Activated CD4-positive, alpha-beta T cell treated with anti-CD3 and anti-CD28 coated beads, Interleukin-2, amount 10 ng/mL, durations not matched to agents 7 days and 5 days (primary cell): ENCODE measurements at places on chromosomes 4 and X. TPM values are rescaled to one million over a fixed set of nuclear protein-coding genes. Genes with fewer than 3 reads are reported as not detected.

Gene NBDY
- 41.1 TPM for total RNA-seq

Gene EFNB1
- total RNA-seq: 3.8 TPM

DNA sequence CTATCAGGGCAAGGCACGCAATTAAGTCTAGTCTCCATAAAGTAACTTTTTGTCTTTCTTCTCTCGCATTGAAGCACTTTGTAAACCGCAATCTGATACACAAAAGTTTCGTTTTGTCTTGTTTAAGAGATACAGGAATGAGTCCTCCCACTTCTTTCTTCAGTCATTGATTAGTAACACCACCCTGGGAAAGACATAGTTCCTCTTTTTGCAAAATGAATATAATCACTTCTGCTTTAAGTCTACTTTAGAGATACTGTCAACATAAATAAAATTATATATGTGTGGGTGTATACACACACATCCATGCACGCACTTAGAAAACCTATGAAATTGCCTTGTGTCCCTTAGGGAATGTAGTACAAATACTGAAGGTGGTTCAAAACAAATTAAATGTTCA is 11.7 kb downstream of the COQ2 start:
- H3K4me1 ChIP-seq: peaks cover 20% of the 10 kb centered on the region
- no peak for DNase-seq
- H3K27me3 ChIP-seq: no peaks in the 10 kb centered on the region
- H3K4me3 ChIP-seq: no peak overlapping the region
- H3K27ac ChIP-seq: no peak overlapping the region

DNA sequence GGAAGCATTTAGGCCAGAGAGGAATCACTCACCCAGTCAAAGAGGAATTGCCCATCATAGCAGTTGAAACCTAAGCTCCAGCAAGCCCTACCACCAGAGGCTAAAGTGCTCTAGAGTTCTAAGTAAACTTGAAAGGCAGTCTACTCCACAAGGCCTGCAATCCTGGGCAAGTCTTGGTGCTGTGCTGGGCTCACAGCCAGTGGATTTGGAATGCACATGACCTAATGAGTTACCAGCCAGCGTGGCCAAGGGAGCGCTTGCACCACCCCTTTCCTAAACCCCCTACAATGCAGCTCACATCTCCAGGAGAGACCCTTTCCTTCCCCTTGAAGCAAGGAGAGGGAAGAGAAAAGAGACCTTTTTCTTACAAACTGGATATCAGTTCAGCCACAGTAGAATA is 445.7 kb downstream of the GASK1B start:
- H3K36me3 ChIP-seq: no peaks in the 10 kb centered on the region
- H3K27me3 ChIP-seq: no peaks in the 10 kb centered on the region
- no peaks in the 10 kb centered on the region for H3K4me1 ChIP-seq

GRCh38 chr4:60683973-60684372 is 516.2 kb upstream of the ADGRL3 start:
- H3K4me1 ChIP-seq: no peaks in the 10 kb centered on the region
- H3K4me3 ChIP-seq: no peak overlapping the region
- no peaks in the 10 kb centered on the region for H3K36me3 ChIP-seq
- DNase-seq: no peak

GRCh38 chr4:4981427-4981826 is 37.8 kb downstream of the CYTL1 start:
- H3K4me3 ChIP-seq: no peak overlapping the region
- no peak for DNase-seq
- no peak overlapping the region for H3K27ac ChIP-seq
- H3K27me3 ChIP-seq: no peaks in the 10 kb centered on the region

Gene ANKRD37
- 12.8 TPM for total RNA-seq

DNA sequence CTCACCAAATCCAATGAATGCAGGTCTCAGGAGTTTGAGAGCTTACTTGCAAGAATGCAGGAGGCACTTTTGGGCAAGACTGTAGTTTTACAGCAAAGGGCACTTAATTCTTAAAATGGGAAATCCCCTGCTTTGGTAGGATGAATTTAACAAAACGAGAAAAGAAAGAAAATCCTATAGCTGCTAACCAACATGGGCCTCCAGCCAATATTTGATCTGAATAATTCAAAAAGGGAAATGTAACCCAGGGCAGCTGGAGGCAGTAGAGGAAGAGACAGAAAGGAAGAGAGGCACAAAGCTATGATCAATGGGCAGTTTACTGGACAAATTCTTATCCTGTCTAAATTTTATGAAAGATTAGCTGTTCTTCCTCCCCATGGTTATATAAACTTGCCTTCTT is 142.3 kb downstream of the SH3KBP1 start:
- H3K27ac ChIP-seq: peak overlapping the region; percentile 99
- H3K36me3 ChIP-seq: peaks cover 72% of the 10 kb centered on the region
- H3K27me3 ChIP-seq: no peaks in the 10 kb centered on the region
- no peak for DNase-seq
- peaks cover 92% of the 10 kb centered on the region for H3K4me1 ChIP-seq

Gene MAGEA9B
- total RNA-seq: not detected

GRCh38 chrX:152847281-152847680 is 16.4 kb downstream of the NSDHL start:
- H3K27ac ChIP-seq: no peak overlapping the region
- no peak for DNase-seq
- H3K4me3 ChIP-seq: no peak overlapping the region
- no peaks in the 10 kb centered on the region for H3K27me3 ChIP-seq
